ENCODE measurements at places on chromosomes 12 and 14.

- no peak for DNase-seq
Observed at GRCh38 chr12:16246264-16246663, 31.2 kb downstream of the SLC15A5 start.

DNA sequence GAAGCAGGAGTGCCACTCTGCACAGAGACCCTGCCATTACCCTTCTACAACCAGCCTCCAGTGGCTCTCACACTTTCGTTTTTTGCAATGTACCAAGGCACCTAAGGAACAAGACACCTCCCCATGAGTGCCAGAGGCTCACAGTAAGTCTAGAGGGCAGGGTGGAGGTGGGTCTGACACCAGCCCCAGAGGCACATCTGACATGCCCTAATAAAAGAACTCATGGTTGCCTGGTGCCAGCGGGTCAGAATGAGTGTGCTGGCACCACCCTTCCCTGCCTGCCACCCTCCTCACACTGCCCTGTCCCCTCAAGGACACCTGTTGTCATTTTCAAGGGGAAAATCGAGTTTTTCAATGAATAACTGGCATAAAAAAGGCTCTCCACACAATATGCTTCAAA lies 161.2 kb downstream of the FOXN3 start:
- DNase-seq: no peak

DNA sequence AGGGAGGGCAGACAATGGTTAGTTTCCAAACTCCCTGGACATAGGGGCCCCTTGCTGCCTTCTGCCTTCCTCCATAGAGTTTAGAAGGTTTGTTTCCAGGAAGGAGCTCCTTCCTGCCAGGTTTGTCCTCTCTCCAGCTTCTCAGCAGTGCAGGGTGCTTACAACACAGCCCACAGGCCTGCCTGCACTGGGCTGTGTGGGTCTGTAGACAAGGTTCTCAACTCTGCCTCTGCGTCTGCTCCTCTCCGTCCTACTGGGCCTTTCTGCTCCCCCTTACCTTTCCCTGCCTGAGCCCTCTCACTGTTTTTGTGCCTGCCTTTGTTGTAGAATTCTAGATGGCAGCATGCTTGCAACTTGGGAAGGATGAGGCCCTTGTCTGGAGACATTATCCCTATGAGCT lies 124.0 kb downstream of the SAMD4A start:
- DNase-seq: no peak

GRCh38 chr14:99125616-99126431 lies 146.2 kb downstream of the BCL11B start:
- DNase-seq: no peak

DNA sequence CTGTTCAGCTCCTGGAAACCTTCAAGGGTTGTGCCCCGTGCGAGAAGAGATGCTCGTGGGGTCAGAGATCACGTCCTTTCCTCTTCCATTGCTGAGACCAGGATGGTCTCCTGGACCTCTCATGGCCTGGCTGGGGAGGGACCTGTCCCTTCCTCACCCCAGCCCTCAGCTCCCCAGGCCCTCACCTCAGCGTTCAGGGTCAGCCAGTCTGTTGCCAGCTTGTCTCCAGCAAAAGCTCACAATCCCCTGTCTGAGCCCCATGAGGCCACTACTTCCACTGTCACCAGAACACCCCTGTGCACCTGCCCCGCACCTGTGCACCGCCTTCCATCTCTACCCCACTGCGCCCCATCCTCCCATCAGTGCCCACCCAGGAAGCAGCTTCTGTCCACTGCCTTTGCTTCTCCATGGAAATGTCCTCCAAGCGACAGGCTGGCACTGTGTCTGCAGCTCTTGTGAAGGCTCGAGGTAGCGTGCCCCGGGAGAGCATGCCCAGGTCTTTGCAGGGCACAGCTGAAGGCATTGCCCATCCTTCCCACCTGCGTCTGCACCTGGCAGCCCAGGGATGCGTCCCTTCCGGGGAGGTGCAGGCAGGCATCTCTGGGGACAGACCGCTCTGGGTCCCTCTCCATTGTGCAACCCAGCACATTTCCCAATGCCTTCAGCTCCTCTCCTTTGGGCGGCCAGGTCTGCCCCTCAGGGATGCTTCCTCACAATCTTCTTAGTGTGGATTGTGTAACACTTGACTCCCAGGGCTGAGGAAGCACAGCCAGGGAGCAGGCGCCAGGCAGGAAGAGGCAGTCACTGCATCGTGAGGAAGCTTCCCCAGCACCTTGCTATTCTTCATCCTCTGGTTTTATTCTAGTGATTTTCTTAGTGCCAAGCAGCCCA lies 179.6 kb downstream of the ADGRD1 start:
- DNase-seq: no peak

Measured in NCI-H1930 (cell line).